HCT116 (cell line): ENCODE measurements at places on chromosomes 3 and 15.
A peak's percentile ranks its signal among the peaks of the same experiment; 100 is the strongest.

DNA sequence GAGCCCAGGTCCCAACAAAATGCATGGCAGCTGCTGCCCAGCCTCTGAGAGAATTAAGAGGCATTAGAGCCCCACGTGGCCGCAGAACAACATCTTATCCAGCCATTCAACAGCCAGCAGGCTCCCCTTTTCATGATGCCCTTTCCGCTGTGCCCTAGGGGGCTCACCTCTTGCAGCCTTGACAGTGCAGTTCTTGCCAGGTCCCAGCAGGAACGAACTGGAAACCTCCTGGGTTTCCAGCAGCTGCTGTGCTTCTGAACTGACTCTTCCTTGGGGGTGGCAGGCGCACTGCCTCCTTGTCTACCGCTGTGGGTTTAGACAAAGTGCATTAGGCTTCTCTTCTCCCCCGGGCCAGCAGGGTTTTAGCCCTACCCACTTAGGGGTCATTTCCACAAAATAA lies 85.2 kb downstream of the FAM174B start:
- no peaks in the 10 kb centered on the region for H3K36me3 ChIP-seq
- H3K27me3 ChIP-seq: peaks cover 46% of the 10 kb centered on the region
- no peak overlapping the region for H3K4me3 ChIP-seq
- no peak overlapping the region for H3K27ac ChIP-seq

GRCh38 chr3:58335652-58335947 lies 2.9 kb downstream of the PXK start:
- no peak overlapping the region for H3K27ac ChIP-seq
- H3K4me3 ChIP-seq: no peak overlapping the region
- no peaks in the 10 kb centered on the region for H3K27me3 ChIP-seq

GRCh38 chr3:138027821-138028220 lies 17.9 kb downstream of the CLDN18 start:
- H3K36me3 ChIP-seq: no peaks in the 10 kb centered on the region
- H3K27ac ChIP-seq: no peak overlapping the region
- H3K4me3 ChIP-seq: no peak overlapping the region
- no peaks in the 10 kb centered on the region for H3K4me1 ChIP-seq
- H3K27me3 ChIP-seq: no peaks in the 10 kb centered on the region
- no peak for DNase-seq

DNA sequence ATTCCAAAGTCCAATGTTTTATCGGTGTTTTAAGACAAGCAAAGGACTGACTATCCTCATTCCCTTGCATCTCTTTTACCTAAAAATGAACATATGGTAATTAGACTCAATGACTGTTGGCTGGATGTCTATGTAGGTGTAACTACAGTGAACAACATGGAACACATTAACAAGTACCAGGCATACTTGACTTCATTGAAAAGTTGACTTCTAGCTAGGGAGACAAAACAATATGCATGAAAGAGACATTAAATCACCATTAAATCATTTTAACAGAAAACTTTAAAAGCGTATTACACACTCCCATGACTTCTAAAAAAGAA lies 34.3 kb upstream of the ANPEP start:
- H3K4me3 ChIP-seq: peak overlapping the region; percentile 13
- no peak for DNase-seq
- H3K4me1 ChIP-seq: peaks cover 45% of the 10 kb centered on the region
- H3K27ac ChIP-seq: peak overlapping the region; percentile 89
- H3K27me3 ChIP-seq: no peaks in the 10 kb centered on the region

- H3K36me3 ChIP-seq: no peaks in the 10 kb centered on the region
- H3K4me1 ChIP-seq: peaks cover 17% of the 10 kb centered on the region
- H3K4me3 ChIP-seq: no peak overlapping the region
- H3K27ac ChIP-seq: no peak overlapping the region
These were observed 166.4 kb upstream of the TLE3 start for GRCh38 chr15:70264014-70264582.
